ENCODE measurements at places on chromosomes 13 and 19. TPM values are rescaled to one million over a fixed set of nuclear protein-coding genes. Genes with fewer than 3 reads are reported as not detected.

DNA sequence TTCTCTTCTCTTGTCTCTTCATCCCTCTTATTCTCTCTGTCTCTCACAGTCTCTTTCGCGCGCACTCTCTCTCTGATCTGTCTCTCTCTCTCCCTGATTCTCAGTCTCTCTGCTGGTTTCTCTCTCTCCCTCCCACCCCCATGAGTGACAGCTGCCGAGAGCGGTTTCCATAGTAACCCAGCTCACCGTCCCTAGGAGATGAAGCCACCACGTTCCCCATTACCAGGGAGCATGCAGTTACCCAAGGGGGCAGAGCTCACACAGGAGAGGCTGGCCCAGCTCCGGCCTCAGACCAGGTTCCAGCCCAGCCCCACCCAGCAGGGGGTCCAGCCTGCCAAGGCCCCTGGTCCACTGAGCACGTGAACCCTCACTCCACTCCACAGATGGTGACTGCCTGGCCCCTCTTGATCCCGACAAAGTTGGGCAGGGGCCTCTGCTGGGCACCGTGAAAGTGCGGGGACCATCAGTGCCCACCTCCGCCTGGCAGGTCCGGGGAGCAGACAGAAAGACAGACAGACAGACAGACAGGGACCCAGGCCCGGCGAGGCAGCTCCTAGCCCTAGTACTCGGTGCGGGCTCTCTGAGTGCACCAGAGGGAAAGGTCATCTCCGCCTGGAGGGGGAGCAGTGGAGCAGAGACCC is 50.6 kb downstream of the CELF5 start:
- no peak for DNase-seq

GRCh38 chr13:43074824-43075510 is 51.6 kb downstream of the DNAJC15 start:
- no peak for DNase-seq

The TSC22D1 gene
- total RNA-seq = 173 TPM

The DNAAF3 gene
- 1.9 TPM for total RNA-seq
